ENCODE measurements at places on chromosomes 7 and 10.

DNA sequence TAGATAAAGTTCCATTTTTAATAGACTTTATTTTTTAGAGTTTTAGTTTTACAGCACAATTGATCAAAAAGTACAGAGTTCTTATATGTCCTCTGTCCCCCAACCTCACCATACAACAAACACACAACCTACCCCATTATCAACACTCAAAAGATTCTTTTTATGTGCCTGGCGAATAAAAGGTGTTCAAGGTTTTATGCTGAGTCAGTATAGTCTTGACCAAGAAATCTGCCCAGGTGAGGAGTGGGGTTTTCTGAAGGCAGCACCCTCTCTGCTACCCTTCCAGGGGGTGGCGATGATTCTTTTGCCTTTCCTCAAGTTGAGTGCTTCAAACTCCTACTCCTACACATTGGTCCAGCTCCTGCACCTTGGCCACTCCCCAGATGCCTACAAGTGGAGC, 222.9 kb downstream of the GRM8 start:
- DNase-seq, result no peak

DNA sequence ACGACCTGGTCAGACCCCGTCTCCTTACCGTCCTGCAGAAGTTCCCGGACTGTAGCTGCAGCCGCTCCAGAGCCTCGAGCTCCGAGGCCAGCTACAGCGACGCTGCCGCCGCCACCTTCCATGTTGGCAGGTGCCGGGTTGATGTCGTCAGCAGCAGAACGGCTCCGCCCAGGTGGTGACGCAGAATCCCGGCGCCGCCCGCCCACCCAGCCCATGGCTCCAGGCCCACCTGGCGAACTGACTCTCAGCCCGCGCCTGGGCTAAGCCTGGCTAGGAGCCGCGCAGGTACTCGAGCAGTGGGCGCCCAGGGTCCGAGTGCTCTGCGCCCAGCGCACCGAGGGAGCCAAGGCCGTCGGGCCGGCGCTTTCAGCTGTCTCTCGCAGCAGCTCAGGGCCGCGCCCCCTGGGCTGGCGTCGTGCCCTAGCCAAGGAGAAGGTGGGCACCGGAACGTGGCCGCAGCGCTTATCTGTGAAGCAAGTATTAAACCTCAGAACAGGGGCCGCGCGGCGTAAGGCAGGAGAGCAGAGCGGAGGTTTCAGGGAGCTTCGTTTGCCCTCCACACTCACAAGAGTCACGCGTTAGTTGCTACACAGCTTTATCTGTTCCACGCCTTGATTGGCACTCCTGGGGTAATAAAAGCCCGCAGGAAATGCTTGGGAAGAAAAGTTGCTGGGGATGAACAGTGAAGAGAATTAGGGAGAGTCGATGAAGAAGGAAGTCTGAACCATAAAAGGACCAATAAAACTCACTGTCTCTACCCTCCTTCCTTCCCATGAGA, at the start of the genes COG5 and DUS4L:
Gene COG5, minus strand, starts transcription at position 146 of the 778 bp plus-strand sequence. Its CDS starts 24 bp downstream, at position 122.
Gene DUS4L, plus strand, starts transcription at position 197 of the 778 bp plus-strand sequence. CDS start 3,100 bp downstream, outside the sequence.
- DNase-seq, result peak; percentile 85

DNA sequence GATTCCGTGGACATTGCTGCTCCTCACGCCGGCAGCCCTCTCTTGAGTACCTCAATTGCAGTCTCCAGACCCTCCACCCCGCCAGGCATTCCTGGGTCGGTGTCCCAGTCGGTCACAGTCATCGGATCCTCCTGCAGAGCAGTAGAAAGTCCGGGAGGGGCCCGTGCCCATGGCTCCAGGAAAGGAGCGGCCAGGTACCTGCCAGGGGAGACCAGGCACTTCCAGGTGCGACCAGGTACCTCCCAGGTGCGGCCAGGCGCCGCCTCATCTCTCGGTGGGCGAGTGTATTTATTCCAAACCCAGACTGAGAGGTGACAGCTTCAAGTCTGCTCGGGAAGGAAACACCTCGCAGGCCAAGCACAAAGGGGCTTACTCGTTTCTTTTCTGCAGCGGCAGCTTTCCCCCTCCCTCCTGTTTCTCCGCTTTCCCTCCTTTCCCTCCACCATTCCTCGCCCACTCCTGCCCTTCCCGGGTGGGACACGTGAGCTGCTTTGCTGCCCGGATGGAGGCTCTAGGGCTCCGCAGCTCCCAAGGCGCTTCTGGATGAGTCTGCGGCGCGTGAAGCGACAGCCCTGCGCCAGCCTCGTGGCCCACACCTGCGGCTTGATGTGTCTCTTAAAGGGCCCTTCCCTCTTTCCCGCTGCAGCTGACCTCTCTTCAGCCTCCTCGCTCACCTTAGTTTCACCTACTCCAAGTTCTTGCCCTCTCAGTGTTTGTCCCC, 39.4 kb upstream of the AGK start:
- no peak for DNase-seq

GRCh38 chr7:9231630-9232121, 798.3 kb downstream of the NXPH1 start:
- peak; percentile 88 for DNase-seq

DNA sequence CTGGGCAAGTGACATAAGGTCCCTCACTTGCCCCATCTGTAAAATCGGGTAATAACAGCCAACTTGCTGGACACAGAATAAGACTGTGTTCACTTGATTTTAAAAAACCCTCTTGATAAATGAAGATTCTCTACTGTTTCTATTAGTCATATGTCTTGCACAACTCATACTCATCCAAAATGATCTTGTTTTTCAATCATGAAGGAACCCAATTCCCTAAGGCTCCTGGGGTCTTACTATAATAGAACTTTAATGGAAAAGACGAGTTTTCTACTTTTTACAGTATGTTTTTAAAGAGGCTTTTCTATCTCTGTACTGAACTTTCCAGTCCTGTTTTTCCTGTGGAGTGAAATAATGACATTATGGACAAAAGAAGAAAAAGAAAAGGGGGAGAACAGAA, 103.8 kb downstream of the ARID5B start:
- DNase-seq, result no peak

- DNase-seq, result no peak
Observed at GRCh38 chr7:120832803-120833202, 25.1 kb downstream of the TSPAN12 start.

DNA sequence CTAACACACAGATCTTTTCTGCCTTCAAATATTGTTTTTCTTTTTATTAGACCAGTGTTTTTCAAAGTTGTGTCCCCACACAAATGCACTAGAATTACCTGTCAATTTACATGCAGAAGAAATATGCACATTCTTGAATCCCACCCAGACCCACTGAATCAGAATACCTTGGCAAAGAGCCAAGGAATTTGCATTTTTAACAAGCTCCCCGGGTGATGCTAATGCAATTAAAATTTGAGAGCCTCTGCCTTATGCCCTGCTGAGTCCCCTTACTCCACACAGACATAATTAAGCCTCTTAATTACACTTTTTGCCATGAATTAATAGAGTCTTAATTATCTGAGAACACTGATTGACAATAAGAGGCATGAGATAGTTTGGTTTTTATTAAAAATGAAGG, 201.2 kb upstream of the GRB10 start:
- DNase-seq, result no peak

DNA sequence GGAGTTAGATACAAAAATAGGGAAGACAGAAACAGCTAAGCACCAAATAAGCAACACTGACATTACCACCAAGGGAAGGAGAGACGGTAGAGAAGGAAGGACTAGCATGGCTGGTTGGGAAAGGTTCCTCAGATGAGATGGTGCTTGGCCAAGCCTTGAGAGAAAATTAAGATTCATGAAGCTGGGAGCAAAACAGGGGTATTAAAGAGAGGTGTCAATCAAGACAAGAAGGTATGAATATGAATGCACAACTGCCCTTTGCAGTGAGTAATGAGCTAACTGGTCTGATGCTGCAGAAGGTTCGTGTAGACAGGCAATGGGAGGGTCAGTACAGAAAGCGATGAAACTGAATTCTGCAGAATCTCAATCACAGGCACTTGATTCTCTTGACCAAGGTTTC, 67.7 kb downstream of the SLC37A3 start:
- no peak for DNase-seq

GRCh38 chr10:95796504-95796903, 40.5 kb downstream of the ENTPD1 start:
- no peak for DNase-seq

DNA sequence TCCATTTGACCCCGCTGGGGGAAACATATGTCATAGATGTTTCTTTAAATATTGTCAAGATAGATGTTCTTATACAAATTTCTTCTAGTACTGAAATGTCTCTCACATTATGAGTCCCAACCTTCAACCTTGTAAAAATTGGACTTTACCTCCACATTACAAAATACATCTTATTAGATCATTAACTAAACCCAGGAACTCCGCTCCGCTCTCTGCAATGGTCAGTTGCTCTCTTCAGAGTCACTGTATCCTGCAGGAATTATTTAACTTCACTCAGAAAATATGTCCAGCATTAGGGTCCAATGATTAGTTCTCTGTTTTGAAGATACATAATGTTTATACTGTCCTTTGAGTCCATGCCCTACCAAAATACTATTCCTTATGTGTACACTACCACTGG, 8.5 kb upstream of the AKR1D1 start:
- DNase-seq, result no peak

DNA sequence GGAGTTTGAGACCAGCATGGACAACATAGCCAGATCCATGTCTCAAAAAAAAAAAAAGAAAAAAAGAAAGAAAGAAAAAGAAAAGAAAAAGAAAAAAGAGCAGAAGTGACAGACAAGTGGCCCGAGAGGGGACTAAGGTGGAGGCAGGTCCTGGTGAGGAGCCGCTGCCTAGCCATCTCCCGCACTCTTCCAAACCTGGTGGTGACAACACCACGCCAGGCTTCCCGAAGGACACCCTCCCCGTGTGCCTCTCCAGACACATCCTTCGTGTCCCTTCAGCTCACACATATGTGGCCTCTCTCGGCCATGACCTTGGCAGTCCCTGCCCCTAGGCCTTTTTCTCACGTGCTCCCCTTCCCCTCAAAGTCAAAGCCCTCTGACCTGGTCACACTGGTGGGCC, 36.4 kb downstream of the IFT22 start:
- DNase-seq, result no peak

DNA sequence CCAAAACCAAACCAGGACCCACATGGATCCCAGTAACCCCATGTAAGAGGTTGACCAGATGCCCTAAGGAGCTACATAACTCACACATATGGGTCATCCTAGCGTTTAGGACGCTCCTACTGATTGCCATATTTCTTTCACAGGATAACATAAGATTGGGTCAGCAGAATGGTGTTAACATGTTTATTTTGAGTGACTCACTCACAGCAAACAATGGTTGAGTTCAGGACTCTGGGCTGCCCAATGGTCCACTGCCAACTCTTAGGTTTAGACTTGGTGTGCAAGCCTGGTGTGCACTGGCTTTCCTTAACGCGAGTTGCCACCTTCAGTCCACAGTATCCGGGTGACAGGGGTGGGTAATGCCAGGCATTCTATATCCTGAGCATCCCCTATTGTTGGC, 211.5 kb downstream of the GPAM start:
- DNase-seq, result no peak

DNA sequence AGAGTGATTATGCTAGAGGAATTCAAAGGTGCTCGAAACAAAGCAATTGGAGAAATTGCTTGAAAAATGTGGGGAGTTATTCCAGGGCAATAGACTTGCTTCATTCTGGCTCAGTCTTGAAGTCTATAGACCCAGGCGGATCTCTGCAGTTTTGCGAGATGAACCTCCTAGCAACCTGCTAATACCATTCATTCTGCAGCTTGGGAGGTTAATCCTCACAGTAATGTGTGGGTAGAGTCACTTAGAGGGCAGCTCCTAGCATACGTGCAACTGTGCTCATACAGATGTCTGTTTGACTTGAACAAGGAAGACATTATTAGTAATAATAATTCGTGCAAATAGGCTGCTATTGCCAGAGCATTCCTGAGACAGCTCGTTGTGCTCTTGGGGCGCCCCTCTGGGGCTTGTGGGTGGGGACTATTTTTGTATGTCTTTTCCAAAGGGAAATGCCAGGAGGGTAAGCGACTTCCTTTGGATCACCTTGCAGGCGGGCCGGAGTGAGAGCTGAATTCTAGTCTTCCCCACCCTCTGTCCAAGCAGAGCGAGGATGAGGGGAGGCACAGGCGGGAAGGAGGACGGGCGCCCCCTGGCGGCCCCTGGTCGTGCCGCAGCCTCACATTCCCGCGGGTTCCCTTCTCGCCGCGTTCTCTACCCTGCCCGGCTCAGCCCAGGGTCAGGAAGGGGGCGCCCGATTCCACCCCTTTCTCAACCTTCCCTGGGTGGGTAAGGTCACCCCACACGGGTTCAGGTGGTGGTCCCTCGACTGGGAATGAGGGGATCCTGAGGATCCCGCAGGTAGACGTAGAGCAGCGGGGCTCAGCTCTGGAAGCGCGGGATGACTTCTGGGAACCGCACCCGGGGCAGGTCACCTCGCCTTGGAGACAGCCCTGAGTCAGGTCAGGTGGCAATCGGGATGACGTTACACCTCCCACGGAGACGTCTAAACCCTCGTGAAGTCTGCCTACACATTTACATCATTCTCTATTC, 241.5 kb downstream of the PHTF2 start:
- DNase-seq, result no peak

DNA sequence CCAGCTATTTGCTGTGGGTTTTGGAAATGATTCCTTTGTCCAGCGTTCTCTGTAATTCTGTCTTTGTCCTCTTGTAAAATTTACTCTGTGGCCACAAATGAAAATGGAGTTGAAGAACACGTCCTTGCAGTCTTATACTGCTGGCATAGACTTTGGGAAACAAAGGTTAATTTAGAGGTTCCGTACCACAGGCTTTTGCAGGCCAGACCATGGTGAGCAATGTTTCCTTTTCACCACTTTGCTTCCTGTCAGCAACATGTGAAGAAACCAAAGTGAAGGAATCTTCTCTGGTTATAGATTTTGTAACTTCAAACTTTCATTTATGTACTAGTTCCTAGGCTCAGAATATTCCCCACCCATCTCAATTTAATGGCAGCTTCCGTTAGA, 488.5 kb downstream of the MDFIC start:
- no peak for DNase-seq

DNA sequence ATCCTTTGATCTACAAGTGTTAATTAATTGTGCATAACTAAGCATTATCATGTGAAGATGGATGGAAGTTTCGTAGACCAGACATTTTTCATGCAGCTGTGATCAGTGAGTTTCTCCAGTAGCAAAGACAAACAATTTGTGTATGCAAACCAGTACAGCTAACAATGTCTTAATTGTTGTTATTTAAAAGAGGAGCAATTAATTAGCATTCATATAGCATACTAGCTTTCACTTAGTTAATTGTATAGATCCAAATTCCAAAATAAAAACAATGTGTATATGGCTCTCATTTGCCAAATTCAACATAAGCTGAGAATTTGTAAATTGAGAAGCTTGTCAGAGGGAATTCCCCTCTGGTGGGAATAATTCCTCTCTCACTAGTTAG, 22.6 kb upstream of the PRKCQ start:
- DNase-seq, result no peak

DNA sequence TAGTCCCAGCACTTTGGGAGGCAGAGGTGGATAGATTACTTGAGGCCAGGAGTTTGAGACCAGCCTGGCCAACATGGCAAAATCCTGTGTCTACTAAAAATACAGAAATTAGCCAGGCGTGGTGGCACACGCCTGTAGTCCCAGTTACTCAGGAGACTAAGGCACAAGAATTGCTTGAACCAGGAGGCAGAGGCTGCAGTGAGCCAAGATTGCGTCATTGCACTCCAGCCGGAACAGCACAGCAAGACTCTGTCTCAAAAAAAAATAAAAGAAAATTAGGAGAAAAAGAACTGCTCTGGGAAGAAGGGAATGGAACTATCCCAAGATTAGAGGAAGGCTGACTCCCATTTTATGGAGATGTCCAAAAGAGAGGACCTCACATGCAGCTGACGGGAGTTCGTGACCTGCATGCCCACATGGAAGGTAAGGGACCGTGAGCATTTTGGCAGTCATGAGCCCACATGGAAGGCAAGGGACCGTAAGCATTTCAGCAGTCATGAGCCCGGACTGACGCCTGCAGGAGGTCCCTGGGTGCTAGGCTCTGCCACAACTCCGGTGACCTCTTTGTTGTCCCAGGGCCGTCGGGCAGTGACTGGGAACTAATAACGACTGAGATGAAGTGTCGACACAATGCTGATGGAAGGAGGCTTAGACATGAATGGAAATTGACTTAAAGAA, 18.6 kb upstream of the GTPBP4 start:
- DNase-seq, result no peak

Data from NCI-H2081 (cell line).